ENCODE measurements at places on chromosomes 5 and 9.

DNA sequence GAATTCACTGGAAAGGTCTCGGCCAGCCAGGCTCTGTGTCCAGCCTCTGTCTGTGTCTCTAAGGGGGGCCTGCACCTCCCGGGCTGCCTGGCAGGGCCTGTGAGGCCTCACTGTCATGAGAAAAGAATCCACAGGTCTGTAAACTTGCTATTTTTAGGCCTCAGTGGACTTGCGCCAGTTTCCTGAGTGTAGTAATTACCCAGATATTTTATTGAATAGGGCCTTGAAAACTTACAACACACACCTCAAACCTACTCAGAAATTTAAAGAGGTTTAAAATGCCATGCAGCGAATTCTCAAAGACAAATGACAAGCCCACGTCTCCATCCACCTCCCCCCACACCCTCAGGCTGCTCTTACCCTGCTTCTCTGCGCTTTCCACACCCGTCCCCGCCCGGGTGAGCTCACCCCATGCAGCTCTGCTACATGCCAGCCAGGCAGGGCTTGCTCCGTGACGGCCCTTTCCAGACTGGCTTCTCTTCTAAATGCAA, 8.8 kb upstream of the TENT4A start:
- peak; percentile 68 for DNase-seq

GRCh38 chr5:166938071-166938470, 1353.4 kb upstream of the WWC1 start:
- DNase-seq: no peak

- DNase-seq: no peak
Observed at GRCh38 chr5:142428773-142429473, 104.1 kb upstream of the SPRY4 start.

DNA sequence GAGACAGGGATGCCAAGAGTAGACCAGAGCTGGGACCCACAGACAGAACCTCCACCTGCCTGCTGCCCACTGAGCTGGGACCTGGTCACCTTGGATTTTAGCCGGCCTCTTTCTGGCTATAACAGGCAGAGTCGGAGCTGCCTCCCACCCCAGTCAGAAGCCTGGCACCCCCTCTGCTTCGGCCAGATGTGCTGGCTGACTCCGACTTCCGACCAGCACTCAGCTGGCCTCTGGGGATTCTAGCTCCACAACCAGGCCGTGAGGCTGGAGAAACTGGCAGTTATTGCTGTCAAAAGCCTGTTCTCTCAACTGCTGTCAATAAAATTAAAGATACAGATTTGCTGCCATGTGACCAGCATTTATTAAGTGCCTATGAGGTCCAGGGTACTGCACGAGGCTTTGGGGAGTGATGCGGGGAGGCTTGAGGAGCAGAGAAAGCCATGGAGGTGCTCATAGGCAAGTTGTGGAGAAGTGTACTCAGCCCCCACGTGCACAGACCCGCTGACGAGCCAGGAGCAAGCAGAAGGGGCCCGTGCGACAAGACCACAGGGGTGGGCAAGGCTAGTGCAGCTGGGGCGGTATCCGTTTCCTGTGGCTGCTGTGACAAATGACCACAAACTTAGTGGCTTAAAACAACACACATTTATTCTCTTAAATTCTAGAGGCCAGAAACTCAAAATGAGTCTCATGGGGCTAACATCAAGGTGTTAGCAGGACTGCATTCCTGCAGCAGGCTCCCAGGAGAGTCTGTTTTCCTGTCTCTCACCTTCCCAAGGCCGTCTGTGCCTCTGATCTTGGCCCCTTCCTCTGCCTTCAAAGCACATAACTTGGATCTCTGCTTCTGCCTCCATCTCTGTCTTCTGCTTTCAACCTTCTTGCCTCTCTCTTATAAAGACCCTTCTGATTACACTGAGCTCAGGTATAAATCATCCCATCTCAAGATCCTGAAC, 13.1 kb downstream of the GFI1B start:
- no peak for DNase-seq

GRCh38 chr5:160347448-160347847, 23.0 kb downstream of the C1QTNF2 start:
- peak; percentile 77 for DNase-seq

DNA sequence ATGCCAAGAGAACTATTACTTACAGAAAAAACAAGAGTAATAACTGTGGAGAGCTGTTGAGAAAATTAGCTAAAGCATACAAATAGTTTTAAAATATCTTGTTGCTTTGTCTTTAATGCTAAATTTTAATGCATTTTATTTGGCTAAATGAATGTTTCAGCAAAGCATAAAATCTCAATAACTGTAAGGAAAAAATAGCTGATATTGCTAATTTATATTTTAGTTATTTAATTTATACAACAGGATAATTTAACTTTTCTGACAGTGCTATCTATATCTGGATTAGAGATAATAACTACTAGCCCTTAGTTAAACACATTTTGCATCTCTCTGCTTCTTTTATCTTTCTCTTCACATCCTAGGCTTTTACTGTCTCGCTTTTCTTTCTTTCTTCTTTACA, 1014.9 kb upstream of the COX7C start:
- DNase-seq: no peak

DNA sequence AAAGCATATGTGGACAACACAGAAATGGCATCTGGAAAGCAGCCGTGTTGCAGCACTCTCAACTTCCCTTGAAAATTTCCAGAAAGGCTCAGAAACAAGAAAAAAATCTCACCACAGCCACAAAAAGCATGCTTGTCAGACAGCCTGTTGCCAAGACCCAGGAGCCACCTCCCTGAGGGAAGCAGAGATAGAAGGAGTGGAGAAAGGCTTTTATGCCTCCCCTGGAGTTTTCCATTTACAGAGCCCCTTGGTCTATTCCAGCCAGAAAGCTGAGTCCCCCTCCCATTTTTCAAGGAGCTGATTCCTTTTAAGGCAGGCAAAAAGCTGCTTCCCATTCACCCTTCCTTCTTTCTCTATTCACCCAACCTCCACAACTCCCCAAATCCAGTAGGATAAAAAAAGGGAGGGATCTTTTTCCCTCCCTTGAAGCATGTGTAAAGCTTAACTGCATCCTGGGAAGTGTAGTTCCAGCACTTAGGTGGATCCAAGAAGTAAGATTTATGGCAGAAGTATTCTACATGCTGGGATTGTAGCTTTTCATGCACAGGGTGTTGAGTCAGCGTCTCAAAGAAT, 37.1 kb upstream of the PALM2AKAP2 start:
- peak; percentile 65 for DNase-seq

DNA sequence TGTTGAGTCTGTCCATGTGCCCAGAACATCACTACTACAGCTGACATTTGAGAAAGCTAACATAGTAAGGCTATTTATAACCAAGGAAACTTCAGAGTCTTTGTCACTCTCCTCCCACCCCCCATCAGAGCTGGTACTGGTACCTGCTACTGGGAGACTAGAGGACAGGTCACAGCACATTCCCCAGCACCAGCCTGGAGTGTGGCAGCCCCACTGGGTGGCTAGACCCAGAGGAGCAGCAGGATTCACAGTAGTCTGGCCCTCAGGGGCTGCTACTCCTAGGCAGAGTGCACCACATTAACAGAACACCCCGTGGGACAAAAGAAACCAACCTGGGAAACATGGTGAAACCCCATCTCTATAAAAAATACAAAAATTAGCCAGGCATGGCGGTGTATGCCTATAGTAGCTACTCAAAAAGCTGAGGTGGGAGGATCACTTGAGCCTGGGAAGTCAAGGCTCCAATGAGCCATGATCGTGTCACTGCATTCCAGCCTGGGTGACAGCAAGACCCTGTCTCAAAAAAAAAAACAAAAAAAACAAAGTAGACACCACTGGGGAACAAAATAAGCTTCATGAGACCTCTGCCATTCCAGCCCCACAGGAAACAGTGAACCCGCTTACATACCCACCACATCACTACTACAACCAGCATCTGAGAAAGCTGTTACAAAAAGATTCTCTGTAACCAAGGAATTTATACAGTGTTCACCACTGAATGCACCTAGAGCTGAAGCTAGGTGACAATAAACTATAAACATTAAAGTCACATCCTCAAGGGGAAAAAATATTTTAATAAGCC, 26.3 kb upstream of the PTGER4 start:
- no peak for DNase-seq

- DNase-seq: peak; percentile 43
Observed at GRCh38 chr9:137270929-137271695, 6.4 kb upstream of the TOR4A start.

- DNase-seq: no peak
Observed at GRCh38 chr5:58499231-58499630, 8.0 kb downstream of the GAPT start.

DNA sequence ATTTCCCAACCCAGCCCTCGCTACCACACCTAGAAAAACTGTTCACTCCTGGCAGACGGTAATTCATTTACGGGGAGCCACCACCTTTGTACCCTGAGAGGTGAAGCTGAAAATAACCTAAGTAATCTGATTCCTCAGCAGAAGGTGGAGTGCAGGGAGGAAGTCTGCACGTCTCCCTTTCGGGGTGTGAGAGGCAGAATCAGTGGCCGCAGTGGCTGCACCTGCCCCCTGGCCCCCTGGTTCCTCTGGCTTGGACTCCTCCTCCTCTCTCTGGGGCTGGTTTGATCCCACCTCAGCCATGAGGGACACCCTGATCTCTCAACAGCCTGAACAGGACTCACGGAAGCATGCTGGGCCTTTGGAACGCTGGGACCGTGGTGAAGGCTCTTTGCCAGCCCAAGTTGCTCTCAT, 10.5 kb downstream of the TMEM174 start:
- no peak for DNase-seq

- DNase-seq: no peak
Observed at GRCh38 chr5:61806491-61807020, 474.5 kb downstream of the ZSWIM6 start.

GRCh38 chr5:3954633-3955032, 359.0 kb downstream of the IRX1 start:
- DNase-seq: no peak

DNA sequence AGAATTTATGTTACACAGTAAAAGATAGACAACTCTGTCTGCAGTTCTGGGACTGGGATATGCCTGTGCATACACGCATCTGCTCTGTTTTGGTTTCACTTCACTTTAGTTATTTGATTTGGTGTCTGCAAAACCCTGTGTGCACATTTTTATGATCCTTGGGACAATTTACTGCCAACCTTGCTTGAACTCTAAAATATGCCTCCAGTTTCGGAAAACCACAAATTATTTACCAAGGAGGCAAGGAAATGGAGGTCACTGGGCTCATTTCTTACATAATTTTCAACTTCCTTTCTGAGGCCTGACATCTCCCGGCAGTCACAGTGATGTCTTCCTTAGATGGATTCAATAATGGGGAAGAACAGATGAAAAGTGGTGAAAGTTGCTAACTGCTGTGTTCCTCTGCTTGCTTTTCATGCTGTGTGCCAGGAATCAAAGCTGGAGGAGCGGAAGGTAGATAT, 61.2 kb upstream of the TAF11L2 start:
- DNase-seq: no peak

DNA sequence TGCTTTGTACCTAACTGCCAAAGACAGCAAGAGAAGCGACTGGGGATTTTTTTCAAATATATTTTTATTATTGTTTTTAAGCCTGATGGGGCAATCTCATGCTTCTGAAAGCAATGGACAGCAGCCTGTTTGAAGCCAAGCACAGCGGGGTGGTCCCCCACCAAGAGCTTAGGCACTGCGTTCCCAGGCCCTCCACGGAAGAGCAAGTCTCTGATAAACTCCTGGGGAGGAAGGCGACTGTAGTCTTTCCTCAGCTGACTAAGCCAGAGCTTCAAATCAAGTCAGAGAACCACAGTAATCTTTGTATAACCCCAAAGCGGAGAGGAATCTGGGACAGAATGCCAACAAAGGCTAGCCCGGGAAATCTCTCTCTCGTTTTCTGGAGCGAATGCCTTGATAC, 54.4 kb downstream of the ARSB start:
- DNase-seq: no peak

DNA sequence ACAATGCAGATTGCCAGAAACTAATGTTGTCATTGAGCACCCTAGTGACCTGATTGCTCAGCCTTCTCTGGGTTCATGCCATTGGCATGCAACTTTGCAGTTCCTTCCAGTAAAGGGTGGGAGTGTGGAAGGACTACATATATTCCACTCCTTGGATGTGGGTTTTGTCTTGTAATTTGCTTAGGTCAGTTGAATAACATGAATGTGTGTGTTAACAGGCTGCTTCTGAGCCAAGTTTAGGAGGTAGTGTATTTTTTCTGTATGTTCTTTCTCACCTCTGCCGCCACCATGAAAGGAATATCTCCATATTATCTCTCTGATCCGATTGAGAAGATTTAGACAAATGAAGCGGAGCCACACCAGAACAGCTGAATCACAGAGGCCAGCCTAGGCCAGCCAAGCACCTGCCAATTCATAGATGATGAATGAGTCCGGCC, 1929.6 kb upstream of the CDH6 start:
- DNase-seq: peak; percentile 40

DNA sequence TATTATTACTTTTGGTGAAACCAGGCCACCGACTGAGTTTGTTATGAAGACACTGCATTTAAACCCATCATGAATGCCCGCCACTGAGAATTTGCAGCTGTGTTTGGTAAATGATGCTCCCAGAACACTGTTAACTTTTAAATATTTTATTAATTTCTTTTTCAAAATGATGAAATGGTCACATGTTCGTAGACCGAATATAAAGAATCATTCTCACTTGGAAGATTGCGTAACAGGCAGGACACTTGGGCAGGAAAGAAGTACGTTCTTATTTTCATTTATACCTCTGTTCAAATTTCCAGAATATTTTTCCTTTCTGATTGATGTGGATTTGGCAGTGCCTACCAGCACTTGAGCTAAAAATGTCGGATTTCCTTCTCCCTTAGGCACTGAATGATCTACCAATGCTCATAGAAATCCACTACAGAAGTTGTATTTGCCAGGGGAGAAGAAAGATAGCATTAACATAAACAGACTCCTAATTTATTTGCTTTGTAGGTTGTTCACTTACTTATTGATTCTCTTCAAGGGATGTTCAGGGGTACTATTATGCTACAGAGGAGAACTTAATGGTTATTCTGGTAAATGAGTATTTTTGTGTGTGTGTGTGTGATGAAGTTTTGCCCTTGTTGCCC, 13.8 kb downstream of the CYFIP2 start:
- DNase-seq: no peak

GRCh38 chr9:110064803-110065202, 143.2 kb downstream of the C9orf152 start:
- DNase-seq: no peak

DNA sequence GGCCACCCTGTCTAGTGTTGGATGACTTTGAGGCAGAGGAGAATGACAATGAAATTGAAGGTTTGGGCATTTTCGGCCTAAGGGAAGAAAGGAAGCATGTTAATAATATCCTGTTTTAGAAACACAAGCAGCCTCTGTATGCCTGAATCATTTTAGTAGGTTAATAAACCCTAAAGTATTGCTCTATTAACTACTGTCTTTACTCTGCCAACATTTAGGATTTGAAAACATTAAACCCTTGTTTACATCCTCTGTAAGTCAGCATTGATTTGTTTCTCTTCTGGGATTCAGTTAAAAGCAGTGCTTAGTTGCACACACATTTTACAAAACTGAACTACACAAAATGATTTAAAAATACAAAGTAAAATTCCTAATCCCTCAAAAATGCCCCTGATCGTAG, 358.9 kb downstream of the ARRDC3 start:
- DNase-seq: no peak

GRCh38 chr5:66620711-66621110, 24.5 kb downstream of the MAST4 start:
- no peak for DNase-seq

Measured in femur (tissue), 1 donor.